ENCODE measurements at places on chromosomes 13 and 19. TPM values are rescaled to one million over a fixed set of nuclear protein-coding genes. Genes with fewer than 3 reads are reported as not detected.

Gene DIRAS1
- 0.82 TPM for total RNA-seq

Gene RAP2A
- 52.3 TPM for total RNA-seq

Gene ASF1B
- 7.1 TPM for total RNA-seq

Gene NTN5
- total RNA-seq: 0.21 TPM

GRCh38 chr13:39836038-39836437, 180.6 kb downstream of the COG6 start:
- no peak overlapping the region for H3K4me3 ChIP-seq
- no peaks in the 10 kb centered on the region for H3K36me3 ChIP-seq
- no peak overlapping the region for H3K27ac ChIP-seq
- no peaks in the 10 kb centered on the region for H3K4me1 ChIP-seq

- H3K36me3 ChIP-seq: peaks cover 5% of the 10 kb centered on the region
- peak overlapping the region; percentile 90 for H3K27ac ChIP-seq
- peak; percentile 53 for DNase-seq
- peaks cover 8% of the 10 kb centered on the region for H3K4me1 ChIP-seq
- H3K27me3 ChIP-seq: peaks cover 12% of the 10 kb centered on the region
Measured at GRCh38 chr19:47226426-47227351, 4.3 kb downstream of the BBC3 start.

GRCh38 chr13:23776698-23777574, 112.3 kb downstream of the MIPEP start:
- H3K36me3 ChIP-seq: peaks cover 12% of the 10 kb centered on the region
- DNase-seq: no peak
- peaks cover 7% of the 10 kb centered on the region for H3K4me1 ChIP-seq
- H3K27me3 ChIP-seq: peaks cover 4% of the 10 kb centered on the region
- no peak overlapping the region for H3K27ac ChIP-seq
- H3K4me3 ChIP-seq: no peak overlapping the region

Measured in endothelial cell (in vitro differentiated cells).